ENCODE measurements at places on chromosomes 12 and 14.

GRCh38 chr12:14058717-14059116 is 77.3 kb upstream of the GRIN2B start:
- DNase-seq: no peak

- no peak for DNase-seq
Observed at GRCh38 chr14:39472078-39472477, 39.8 kb upstream of the FBXO33 start.

DNA sequence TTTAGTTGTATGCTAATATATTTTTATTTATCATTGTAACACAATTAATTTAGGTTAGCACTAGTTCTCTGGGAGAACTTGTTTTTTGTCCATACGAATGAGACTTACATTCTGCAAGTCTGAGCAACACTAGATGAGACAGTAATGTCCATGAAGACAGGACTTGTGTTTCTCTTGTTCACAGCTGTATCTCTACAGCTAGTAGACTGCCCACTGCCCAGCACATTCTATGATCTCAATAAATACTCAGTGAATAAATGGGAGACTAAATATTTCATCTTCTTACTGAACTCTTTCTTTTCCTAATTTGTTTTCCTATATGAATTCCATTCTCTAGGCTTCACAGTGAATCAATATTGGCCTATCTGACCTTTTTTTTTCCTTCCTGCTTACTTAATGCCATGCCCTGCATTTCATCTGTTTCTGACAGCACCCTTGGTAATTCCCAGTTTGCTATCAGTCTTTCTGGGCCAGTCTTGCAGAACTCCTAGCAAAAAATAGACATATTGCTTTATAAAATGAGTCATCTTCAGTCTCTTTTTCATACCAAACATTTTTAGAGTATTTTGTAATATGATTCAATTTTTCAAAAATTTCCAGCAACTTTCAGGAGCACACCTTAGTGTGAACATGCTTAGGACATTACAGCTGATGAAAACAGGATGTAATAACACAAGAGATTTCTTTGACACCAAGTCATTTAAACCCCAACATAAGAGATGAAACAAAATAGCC is 185.5 kb upstream of the ATP2B1 start:
- DNase-seq: peak; percentile 59

DNA sequence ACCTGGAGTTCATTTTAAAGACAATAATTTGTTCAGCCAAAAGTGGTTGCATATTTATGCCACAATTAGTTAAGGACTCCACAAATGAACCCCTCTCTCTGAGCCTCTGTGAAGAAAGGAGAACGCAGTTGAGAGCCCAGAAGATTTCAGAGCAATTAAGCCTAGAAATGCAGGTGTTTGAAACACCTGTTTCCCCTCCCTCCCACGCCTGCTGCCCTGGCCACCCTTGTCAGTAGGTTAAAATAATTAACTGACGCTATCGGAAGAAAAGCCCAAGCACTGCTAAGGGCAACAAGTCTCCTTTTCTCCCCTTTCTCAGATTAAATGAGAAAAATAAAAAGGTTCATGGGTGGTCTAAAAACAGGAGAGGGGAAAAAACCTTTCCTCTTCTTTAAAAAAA is 99.2 kb downstream of the PPM1A start:
- DNase-seq: no peak

DNA sequence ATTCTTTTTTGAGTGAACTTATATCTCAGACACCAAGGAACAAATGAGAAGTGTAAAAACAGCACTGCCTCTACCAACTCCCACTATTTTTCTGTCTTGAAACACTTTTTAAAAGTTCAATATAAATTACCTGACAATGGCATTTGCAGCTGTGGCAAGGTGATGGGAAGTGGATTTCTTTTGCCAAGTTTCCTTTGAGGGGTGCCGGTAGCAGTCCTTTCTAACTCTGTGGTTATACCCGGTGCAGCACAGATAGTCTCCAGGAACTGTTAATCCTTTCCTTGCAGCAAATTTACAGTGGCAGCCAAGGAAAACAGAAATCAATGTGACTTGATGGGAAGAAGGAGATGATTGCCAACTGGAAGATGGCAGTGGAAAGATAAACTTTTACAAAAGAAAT is 243.7 kb downstream of the BCAT1 start:
- no peak for DNase-seq

Measured in cardiac muscle cell (in vitro differentiated cells and primary cell).